ENCODE measurements at places on chromosomes 6 and 20. TPM values are rescaled to one million over a fixed set of nuclear protein-coding genes. Genes with fewer than 3 reads are reported as not detected.

LTB gene
- total RNA-seq: 0.33 TPM

OSER1 gene
- total RNA-seq: 50.9 TPM

LAMA5 gene
- total RNA-seq: 357 TPM

CRNKL1 gene
- 23.3 TPM for total RNA-seq

NRN1 gene
- 0.79 TPM for total RNA-seq

SERAC1 gene
- total RNA-seq: 3.7 TPM

NDRG3 gene
- 21.9 TPM for total RNA-seq

OR5V1 gene
- total RNA-seq: not detected

HMGCLL1 gene
- total RNA-seq: 0.16 TPM

NR2E1 gene
- total RNA-seq: 0.09 TPM

PRPF6 gene
- 57.1 TPM for total RNA-seq

MED20 gene
- total RNA-seq: 14.8 TPM

CASS4 gene
- total RNA-seq: 0.09 TPM

MAP7 gene
- 33.6 TPM for total RNA-seq

RIN2 gene
- 33.7 TPM for total RNA-seq

CD109 gene
- 26.7 TPM for total RNA-seq

VNN1 gene
- total RNA-seq: 0.09 TPM

FABP7 gene
- total RNA-seq: not detected

EFCAB8 gene
- not detected for total RNA-seq

BEND3 gene
- total RNA-seq: 4.4 TPM

CYP39A1 gene
- 0.06 TPM for total RNA-seq

TINAG gene
- 0.08 TPM for total RNA-seq

TRAPPC3L gene
- not detected for total RNA-seq

NTSR1 gene
- 0.20 TPM for total RNA-seq

PDE7B gene
- total RNA-seq: 2.2 TPM

SLC25A27 gene
- 0.09 TPM for total RNA-seq

EPPIN gene
- total RNA-seq: not detected

KCNQ2 gene
- total RNA-seq: 0.50 TPM

LIME1 gene
- 10.5 TPM for total RNA-seq

SCAND1 gene
- 96.2 TPM for total RNA-seq

PKIB gene
- 0.66 TPM for total RNA-seq

RCAN2 gene
- total RNA-seq: not detected

SCRT2 gene
- total RNA-seq: not detected

SAMD5 gene
- total RNA-seq: 0.85 TPM

VSTM2L gene
- total RNA-seq: 6.3 TPM

GJE1 gene
- not detected for total RNA-seq

ZNF337 gene
- total RNA-seq: 17.5 TPM

HEY2 gene
- not detected for total RNA-seq

SLC17A2 gene
- total RNA-seq: not detected

SLC12A5 gene
- 11.6 TPM for total RNA-seq

IP6K3 gene
- not detected for total RNA-seq

SMIM28 gene
- total RNA-seq: not detected

Data from A549 treated with CpdA at 1 μM for 4 hours (cell line).